ENCODE measurements at places on chromosomes 7 and 10. TPM values are rescaled to one million over a fixed set of nuclear protein-coding genes. Genes with fewer than 3 reads are reported as not detected.

The SP4 gene
- 1.4 TPM for polyA plus RNA-seq

The CDCA7L gene
- polyA plus RNA-seq = 17.8 TPM

The PAXIP1 gene
- polyA plus RNA-seq = 3.5 TPM

The OR2A42 gene
- polyA plus RNA-seq = not detected

The SEMA3C gene
- polyA plus RNA-seq = 4.5 TPM

The PNLIPRP1 gene
- polyA plus RNA-seq = 0.81 TPM

The SUN3 gene
- not detected for polyA plus RNA-seq

The SEC61A2 gene
- 1.1 TPM for polyA plus RNA-seq

The PTER gene
- 40.2 TPM for polyA plus RNA-seq

The ASB15 gene
- polyA plus RNA-seq = not detected

The ABCC2 gene
- 0.93 TPM for polyA plus RNA-seq

The GPRIN2 gene
- 10.8 TPM for polyA plus RNA-seq

The MYL10 gene
- polyA plus RNA-seq = not detected

The GPR26 gene
- not detected for polyA plus RNA-seq

GRCh38 chr10:68135922-68136792 lies 26.9 kb downstream of the MYPN start:
- peak overlapping the region; percentile 74 for H3K27ac ChIP-seq
- H3K27me3 ChIP-seq = no peaks in the 10 kb centered on the region
- no peaks in the 10 kb centered on the region for H3K4me1 ChIP-seq
- H3K4me3 ChIP-seq = no peak overlapping the region

DNA sequence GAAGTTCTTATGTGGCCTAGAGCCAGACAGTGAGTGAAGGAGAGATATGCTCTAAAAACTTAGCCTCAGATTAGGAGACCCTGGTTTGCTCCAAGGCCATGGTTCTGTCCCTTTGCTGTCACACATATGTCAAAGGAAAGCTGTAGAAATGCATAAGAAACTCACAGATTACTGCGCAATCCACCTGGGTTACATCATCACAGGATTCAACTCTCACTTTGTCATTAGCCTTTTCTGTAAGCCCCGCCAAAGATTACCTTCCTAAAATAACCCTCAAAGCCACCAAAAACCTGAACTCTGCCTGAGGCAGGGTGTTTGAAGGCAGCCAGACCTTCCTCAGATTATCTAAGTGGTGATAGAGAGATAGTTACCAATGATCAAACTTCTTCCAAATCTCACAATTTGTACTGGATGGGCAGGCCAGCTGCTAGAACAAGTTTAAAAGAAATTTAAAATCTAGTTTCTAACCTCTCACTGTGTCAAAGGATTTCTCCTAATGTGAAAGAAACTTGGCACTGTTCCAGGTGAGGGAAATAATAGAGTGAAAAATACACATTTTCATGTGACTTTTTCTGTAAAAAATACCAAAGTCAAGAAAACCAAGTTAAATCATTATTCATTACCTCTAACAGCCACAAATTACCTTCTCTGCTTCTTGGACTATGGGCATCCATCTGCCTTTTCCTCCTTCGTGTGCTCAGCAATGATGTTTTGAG lies 567.2 kb downstream of the SUGCT start:
- no peaks in the 10 kb centered on the region for H3K27me3 ChIP-seq
- H3K4me1 ChIP-seq = no peaks in the 10 kb centered on the region
- no peak overlapping the region for H3K27ac ChIP-seq
- H3K4me3 ChIP-seq = no peak overlapping the region
- H3K36me3 ChIP-seq = no peaks in the 10 kb centered on the region

DNA sequence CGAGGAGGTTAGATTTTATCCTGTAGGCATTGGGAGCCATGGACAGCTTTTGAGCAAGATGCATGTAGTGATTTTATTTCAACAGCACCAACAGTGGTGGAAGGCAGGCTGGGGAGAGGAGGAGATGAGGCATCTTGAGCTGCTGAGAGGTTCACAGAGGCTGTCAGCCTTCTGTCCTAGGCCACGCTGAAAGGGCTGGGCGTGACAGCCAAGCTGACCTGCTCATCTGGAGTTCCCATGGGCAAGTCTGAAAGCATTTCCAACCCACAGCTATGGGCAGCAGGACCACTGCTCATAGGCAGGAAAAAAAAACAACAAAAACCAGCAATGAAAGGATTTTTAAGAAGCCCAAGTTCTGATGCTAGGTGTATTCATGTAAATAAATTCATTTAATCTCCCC lies 7.7 kb downstream of the NEURL1 start:
- DNase-seq = no peak
- H3K27me3 ChIP-seq = no peaks in the 10 kb centered on the region
- no peak overlapping the region for H3K4me3 ChIP-seq
- no peaks in the 10 kb centered on the region for H3K36me3 ChIP-seq
- H3K27ac ChIP-seq = no peak overlapping the region
- peaks cover 9% of the 10 kb centered on the region for H3K4me1 ChIP-seq

GRCh38 chr10:99431190-99431760 lies 851 bp upstream of the GOT1 start:
- H3K27me3 ChIP-seq = no peaks in the 10 kb centered on the region
- H3K27ac ChIP-seq = peak overlapping the region; percentile 97
- H3K4me1 ChIP-seq = peaks cover 22% of the 10 kb centered on the region
- peak overlapping the region; percentile 76 for H3K4me3 ChIP-seq
- DNase-seq = peak; percentile 80

GRCh38 chr7:73429622-73430505 lies 3.7 kb upstream of the FZD9 start:
- H3K27me3 ChIP-seq = no peaks in the 10 kb centered on the region
- no peaks in the 10 kb centered on the region for H3K36me3 ChIP-seq
- DNase-seq = no peak
- H3K4me1 ChIP-seq = peaks cover 5% of the 10 kb centered on the region
- no peak overlapping the region for H3K4me3 ChIP-seq

DNA sequence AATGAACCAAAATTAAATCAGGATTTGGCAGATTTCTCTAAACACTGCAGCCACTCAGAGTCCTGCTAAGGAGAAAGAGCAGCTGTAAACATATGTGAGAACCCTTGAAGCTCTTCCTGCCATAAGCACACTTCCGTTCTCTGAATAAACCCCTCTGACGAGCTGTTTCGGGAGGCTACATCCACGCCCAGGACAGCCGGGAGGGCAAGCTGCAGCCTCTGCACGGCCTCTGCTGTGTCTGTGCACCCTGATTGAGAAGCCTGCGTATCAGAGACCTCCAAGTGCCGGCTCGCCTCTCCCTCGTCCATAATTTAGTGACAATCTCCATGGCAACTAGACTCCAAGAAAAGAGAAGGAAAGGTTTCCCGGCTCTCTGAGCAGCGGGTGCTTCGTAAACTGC lies 114.4 kb downstream of the PTPRN2 start:
- DNase-seq = peak; percentile 81
- no peaks in the 10 kb centered on the region for H3K36me3 ChIP-seq
- H3K4me3 ChIP-seq = no peak overlapping the region
- H3K4me1 ChIP-seq = no peaks in the 10 kb centered on the region
- no peak overlapping the region for H3K27ac ChIP-seq

GRCh38 chr10:35613107-35613440 lies 7.9 kb downstream of the GJD4 start:
- H3K27me3 ChIP-seq = peaks cover 56% of the 10 kb centered on the region
- H3K27ac ChIP-seq = no peak overlapping the region
- no peaks in the 10 kb centered on the region for H3K36me3 ChIP-seq
- H3K4me3 ChIP-seq = no peak overlapping the region

- no peak overlapping the region for H3K4me3 ChIP-seq
- peaks cover 9% of the 10 kb centered on the region for H3K36me3 ChIP-seq
- no peak overlapping the region for H3K27ac ChIP-seq
- no peak for DNase-seq
- H3K4me1 ChIP-seq = peaks cover 60% of the 10 kb centered on the region
These were observed 26.6 kb downstream of the LCOR start for GRCh38 chr10:96858706-96859050.

DNA sequence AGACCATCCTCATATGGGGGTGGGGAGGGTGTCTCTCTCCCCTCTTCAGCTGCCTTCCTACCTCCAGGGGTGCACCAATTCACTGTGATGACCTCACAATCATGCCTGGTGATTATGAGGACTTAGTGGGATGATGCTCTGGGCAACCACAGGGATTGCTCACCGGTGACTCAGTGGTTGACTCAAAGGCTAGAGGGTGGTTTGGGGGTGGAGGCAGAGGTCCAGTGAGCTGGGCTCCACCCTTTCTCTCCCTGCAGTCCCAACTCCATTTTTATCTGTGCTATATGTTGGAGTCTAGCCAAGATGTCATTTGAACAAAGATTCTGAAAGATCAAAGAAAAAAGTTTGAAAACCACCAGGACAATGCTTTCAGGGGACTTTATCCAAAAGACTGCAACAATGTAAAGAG lies 286.9 kb downstream of the KCNMA1 start:
- H3K27ac ChIP-seq = peak overlapping the region; percentile 49
- no peaks in the 10 kb centered on the region for H3K27me3 ChIP-seq
- H3K36me3 ChIP-seq = no peaks in the 10 kb centered on the region
- no peak overlapping the region for H3K4me3 ChIP-seq
- no peaks in the 10 kb centered on the region for H3K4me1 ChIP-seq

DNA sequence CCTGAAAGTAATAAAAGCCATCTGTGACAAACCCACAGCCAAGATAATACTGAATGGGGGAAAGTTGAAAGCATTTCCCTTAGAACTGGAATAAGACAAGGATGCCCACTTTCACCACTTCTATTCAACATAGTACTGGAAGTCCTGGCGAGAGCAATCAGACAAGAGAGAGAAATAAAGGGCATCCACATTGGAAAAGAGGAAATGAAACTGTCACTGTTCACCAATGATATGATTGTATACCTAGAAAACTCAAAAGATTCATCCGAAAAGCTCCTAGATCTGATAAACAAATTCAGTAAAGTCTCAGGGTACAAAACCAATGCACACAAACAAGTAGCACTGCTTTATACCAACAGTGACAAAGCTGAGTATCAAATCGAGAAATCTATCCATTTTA lies 581.7 kb upstream of the TEX47 start:
- H3K27ac ChIP-seq = no peak overlapping the region
- DNase-seq = no peak
- H3K4me3 ChIP-seq = no peak overlapping the region

GRCh38 chr10:9848981-9849380 lies 1168.7 kb upstream of the CELF2 start:
- no peaks in the 10 kb centered on the region for H3K4me1 ChIP-seq
- DNase-seq = no peak
- no peaks in the 10 kb centered on the region for H3K27me3 ChIP-seq
- no peaks in the 10 kb centered on the region for H3K36me3 ChIP-seq
- no peak overlapping the region for H3K4me3 ChIP-seq
- no peak overlapping the region for H3K27ac ChIP-seq

GRCh38 chr7:24503506-24503905 lies 69.7 kb upstream of the PALS2 start:
- H3K4me1 ChIP-seq = no peaks in the 10 kb centered on the region
- no peak overlapping the region for H3K4me3 ChIP-seq
- DNase-seq = no peak
- H3K36me3 ChIP-seq = no peaks in the 10 kb centered on the region
- no peaks in the 10 kb centered on the region for H3K27me3 ChIP-seq

GRCh38 chr7:105877736-105878135 lies 1.3 kb upstream of the ATXN7L1 start:
- peak; percentile 39 for DNase-seq
- H3K4me1 ChIP-seq = peaks cover 63% of the 10 kb centered on the region
- no peaks in the 10 kb centered on the region for H3K27me3 ChIP-seq
- H3K36me3 ChIP-seq = peaks cover 5% of the 10 kb centered on the region
- peak overlapping the region; percentile 84 for H3K27ac ChIP-seq
- peak overlapping the region; percentile 76 for H3K4me3 ChIP-seq

- no peak for DNase-seq
- no peaks in the 10 kb centered on the region for H3K36me3 ChIP-seq
- H3K27me3 ChIP-seq = no peaks in the 10 kb centered on the region
- no peak overlapping the region for H3K4me3 ChIP-seq
These were observed 127.3 kb downstream of the SEMA3C start for GRCh38 chr7:80791509-80791929.

GRCh38 chr10:43219848-43220247 lies 47.0 kb downstream of the RASGEF1A start:
- H3K36me3 ChIP-seq = no peaks in the 10 kb centered on the region
- H3K27me3 ChIP-seq = no peaks in the 10 kb centered on the region
- DNase-seq = no peak
- no peak overlapping the region for H3K27ac ChIP-seq
- no peaks in the 10 kb centered on the region for H3K4me1 ChIP-seq

DNA sequence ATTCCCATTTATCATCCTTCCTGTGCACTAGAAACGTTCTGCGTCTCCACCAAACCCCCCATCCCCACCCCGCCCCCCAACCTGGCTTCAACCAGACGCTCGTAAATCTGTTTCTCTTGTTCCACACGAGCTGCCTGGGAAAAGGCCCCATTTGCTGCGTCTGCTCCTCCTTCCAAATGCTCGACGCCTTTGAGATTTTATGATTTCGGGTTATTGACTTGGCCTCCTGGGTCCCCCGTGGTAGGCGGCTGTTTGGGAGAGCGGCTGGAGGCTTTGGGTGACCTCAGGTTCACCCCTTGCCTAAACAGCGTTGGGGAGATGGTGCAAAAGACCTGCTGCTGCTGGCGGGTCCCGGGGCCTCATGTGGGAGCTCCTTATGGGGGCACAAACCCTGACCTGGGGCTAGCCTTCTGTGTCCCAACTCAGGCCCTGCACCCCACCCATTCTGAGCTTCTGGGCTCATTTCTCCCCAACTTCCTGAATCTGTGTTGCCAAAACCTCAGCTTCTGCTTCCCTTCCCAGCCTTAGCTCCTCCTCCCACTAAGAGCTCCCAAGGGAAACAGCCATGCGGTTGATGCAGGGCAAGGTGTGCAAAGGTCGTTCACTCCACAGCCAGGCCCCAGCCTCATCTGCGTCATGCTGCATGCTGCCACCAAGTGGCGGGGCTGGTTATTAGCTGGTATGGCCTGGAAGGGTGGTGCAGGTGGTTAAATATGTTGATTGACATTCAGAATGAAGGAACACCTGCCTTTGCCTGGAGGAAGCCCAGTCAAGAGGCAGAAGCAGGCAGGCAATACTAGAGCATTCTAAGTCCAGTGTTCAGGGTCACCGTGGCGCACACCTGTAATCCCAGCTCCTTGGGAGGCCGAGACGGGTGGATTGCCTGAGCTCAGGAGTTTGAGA lies 49.1 kb upstream of the ELN start:
- H3K27ac ChIP-seq = no peak overlapping the region
- DNase-seq = peak; percentile 77
- H3K4me1 ChIP-seq = peaks cover 61% of the 10 kb centered on the region
- H3K36me3 ChIP-seq = no peaks in the 10 kb centered on the region

GRCh38 chr7:35258868-35259522 lies 5.1 kb upstream of the TBX20 start:
- peaks cover 45% of the 10 kb centered on the region for H3K4me1 ChIP-seq
- H3K27me3 ChIP-seq = peaks cover 96% of the 10 kb centered on the region
- DNase-seq = no peak
- H3K27ac ChIP-seq = no peak overlapping the region
- no peaks in the 10 kb centered on the region for H3K36me3 ChIP-seq
- H3K4me3 ChIP-seq = no peak overlapping the region

- H3K27ac ChIP-seq = no peak overlapping the region
- no peaks in the 10 kb centered on the region for H3K36me3 ChIP-seq
- H3K4me3 ChIP-seq = no peak overlapping the region
- DNase-seq = no peak
- no peaks in the 10 kb centered on the region for H3K27me3 ChIP-seq
These were observed 28.6 kb upstream of the PPP2R2D start for GRCh38 chr10:131872011-131872826.
